SHP77 (cell line): ENCODE measurements at places on chromosomes 11 and 22.

DNA sequence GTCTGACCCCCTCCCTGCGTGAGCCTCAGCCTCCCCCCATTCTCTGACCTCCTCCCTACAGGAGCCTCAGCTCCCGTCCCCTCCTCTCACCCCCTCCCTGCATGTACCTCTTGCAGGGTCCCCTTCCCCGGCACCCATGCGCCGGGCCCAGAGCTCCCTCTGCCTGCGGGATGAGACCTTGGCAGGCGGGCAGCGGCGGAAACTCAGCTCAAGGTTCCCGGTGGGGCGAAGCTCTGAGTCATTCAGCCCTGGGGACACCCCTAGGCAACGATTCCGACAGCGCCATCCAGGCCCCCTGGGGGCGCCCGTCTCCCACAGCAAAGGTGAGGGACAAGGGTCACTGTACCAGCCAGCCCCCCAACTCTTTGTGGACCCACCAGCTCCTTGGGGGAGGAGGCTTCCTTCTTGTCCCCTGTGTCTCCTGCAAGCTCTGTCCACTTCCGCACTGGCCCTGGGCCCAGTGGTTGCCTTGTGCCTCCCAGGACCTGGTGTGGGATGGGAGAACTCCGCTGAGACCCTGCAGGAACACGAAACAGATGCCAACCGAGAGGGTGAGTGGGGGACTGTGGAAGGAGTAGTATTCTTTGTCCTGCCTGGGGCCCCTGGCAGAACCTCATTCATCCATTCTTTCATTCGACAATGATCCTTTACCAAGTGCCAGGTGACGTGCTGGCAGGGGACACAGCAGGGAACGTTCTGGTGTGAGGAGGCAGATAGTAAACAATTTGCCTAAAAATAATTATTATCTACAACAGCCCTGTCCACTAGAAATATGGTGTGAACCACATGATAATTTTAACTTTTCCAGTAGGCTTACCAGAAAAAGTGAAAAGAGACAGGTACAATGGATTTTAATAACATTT is 3.7 kb upstream of the RPS6KA4 start:
- peak; percentile 80 for DNase-seq

- DNase-seq: no peak
These were observed 58.3 kb downstream of the LRRC32 start for GRCh38 chr11:76612226-76612625.

- no peak for DNase-seq
These were observed 12.0 kb downstream of the TBC1D22A start for GRCh38 chr22:46774253-46774979.

DNA sequence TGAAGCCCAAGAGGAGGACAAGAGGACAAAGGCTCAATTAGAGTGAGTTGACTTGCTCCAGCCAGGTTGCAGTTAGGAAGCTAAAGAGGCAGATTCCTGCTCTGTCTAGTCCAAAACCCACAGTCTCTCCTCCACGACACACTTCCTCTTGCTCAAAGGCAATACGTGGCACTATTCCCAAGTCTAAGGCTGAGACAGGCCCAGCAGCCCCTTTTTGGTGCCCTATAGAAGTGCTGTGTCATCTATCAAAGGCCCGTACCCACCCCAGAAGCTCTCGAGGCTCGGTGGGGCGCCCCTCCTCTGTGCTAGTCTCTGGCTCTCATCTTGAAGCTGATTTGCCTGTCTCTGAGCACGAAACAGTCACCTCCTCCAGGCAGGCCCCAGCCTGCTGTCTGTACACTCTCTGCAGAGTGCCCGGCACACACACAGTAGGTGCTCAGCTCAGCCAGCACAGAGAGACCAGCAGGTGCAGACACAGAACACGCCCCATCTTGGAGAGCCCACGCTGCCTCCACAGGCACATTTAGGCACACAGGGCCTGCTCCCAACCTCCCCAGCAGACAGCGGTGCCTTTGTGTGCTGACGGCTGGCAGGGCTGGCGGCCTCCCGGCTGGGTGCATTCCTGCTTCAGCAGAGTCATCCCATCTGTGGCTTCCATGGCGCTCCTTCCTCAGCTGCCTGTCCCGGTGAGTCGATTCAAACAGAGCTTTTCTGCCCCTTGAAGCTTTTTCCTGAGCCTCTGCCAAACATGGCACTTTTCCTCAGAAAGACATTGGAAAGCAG is 52.8 kb downstream of the MYH9 start:
- DNase-seq: no peak

DNA sequence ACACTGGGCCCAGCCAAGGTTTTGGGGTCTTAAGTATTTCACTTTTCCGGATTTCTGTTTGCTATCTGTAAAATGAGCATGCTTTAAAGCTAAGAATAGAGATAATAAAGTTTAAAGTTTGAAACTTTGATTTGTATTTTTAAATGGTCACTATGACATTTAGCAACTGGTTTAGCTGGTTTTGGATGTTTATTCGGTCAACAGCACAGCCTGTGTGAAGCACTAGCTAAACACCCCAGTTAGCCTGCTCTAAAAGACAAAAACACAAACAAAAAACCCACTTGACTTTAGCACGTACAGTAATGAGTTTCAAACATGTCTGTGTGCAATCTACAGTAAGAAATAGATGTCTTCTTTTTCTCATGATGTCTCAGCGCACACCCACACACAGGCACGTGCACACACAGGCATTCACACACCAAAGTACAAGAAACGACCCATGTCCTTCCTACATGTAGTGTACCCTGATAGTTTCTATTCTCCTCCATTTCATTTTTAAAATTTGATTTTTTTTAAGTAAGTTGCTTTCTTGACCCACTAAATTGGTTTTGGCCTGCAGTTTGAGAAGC is 29.4 kb downstream of the SLC1A2 start:
- DNase-seq: no peak

- no peak for DNase-seq
These were observed 4.7 kb upstream of the JAM3 start for GRCh38 chr11:134063991-134064747.

DNA sequence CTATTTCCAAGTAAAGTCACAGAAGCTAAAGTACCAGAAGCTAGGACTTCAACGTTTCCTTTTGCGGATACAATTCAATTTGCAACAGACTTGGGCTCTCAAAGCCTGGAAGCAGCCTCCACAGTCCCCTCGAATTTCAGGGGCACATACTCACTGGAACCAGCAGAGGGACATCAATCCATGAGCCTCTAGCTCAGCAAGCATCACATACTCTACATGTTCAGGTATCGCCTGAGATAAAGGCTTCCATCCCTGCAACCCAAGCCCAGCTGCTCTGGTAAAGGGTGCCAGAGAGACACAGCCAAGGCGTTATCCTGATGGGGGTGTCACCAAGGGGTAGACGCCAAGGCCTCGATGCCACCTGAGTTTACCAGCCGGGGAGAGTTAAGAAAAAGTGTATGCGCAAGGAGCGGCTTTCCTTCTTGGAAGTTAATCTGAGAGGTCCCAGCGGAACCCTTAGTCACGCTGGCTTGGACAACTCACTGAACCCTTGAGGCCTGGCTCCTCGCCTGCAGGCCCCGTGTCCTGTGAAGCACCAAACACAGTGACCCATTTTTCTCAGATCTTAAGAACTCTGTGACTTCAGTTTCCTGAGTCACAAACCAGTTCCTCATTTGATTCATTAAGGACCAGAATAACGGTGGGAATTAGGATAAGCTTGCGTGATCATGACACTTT is 13.0 kb downstream of the LTO1 start:
- no peak for DNase-seq

DNA sequence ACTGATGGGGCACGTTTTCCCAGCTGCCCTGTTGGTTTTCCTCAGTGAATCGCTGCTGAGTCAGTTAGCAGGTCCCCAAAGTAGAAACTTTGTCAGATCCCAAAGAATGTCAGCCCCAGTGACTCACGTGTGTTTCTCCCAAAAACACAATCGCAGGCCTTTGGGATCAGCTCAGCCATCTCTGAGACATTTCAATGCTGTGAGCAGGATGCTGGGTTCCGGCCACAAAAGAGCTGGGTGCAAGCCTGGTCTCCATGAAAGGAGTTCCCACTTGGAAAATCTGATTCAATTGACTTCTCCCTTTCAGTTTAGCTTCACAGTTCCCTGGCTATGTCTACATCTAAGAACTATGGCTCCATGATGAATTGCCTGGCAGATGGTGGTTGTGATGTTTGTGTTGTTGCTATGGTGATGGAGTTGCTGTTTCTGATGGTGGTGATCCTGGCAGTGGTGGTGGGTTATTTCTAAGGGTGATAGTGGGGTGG is 28.0 kb downstream of the MYEOV start:
- no peak for DNase-seq

DNA sequence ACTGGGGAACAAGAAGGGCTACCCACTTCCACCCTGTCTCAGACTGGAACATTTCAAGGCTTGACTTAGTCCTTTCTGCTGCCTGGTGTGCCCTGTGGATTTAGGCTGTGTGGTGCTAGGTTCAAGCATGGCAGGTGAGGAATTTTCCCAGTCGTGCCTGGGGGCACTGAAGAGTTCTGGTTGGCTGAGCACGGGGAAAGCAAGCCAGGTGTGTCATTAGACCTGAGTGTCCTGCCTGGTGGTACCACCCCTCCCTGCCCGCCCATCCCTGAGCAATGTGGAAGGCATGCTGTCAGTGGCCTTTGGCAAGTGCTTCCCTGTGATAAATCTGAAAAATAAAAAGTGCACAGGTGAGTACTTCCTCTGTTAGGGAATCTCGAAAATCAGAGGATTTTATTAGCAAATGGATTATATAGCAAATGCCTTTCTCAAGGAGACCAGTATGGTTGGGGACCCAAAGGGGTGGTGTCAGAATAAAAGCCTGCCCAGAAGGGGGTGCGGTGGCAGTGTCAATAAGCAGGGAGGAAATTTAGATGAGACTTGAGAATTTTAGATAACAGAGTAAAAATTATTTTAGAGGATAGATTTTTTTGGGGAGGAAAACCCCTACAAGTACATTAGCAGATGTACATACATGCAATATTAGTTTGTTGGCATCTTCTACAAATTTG is 22.8 kb downstream of the TEAD1 start:
- DNase-seq: no peak

- no peak for DNase-seq
These were observed 9.4 kb downstream of the SLC5A12 start for GRCh38 chr11:26712497-26712896.

DNA sequence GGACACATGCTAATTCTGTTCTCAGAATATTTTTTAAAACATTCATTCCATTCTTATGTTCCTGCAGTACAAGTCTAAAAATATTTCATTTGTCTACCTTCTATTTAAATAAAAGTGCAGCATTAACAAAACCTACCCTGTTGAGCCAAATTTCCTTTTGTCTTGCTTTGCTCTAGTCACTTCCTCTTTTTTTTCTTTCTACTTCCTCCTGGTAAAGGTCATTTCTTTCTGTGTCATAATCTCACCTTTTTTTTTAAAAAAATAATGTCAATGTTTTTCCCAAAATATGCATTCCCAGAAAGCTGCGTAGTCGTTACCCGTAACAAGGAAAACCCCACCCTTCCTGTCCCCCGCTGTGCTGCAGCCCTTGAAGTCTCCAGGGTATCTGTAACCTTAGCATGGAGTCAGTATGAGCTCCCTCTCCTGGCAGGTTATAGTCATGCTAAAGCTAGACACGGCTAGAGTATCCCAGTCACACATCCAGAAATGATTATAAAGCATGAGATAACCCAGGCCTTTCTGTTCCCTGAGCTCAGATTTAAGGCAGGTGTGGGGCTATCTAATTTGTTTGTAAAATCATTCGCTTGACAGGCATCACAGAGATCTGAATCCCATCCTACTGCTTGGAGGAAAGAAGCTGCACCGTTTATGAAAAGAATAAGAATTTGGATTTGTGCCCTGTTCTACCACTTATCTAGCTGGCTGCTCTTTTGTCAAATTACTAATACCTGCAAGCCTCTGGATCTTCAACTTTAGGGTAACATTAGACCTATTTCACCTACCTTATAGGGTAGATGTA is 51.1 kb upstream of the EED start:
- peak; percentile 81 for DNase-seq

- DNase-seq: no peak
These were observed 4.4 kb downstream of the BACE1-AS start for GRCh38 chr11:117295438-117296137.
